ENCODE measurements at places on chromosomes 12 and 14. TPM values are rescaled to one million over a fixed set of nuclear protein-coding genes. Genes with fewer than 3 reads are reported as not detected.

GRCh38 chr12:18905134-18905533 lies 167.2 kb downstream of the CAPZA3 start:
- H3K27me3 ChIP-seq = no peaks in the 10 kb centered on the region
- no peaks in the 10 kb centered on the region for H3K4me1 ChIP-seq
- DNase-seq = no peak
- no peaks in the 10 kb centered on the region for H3K36me3 ChIP-seq
- no peak overlapping the region for H3K4me3 ChIP-seq

DNA sequence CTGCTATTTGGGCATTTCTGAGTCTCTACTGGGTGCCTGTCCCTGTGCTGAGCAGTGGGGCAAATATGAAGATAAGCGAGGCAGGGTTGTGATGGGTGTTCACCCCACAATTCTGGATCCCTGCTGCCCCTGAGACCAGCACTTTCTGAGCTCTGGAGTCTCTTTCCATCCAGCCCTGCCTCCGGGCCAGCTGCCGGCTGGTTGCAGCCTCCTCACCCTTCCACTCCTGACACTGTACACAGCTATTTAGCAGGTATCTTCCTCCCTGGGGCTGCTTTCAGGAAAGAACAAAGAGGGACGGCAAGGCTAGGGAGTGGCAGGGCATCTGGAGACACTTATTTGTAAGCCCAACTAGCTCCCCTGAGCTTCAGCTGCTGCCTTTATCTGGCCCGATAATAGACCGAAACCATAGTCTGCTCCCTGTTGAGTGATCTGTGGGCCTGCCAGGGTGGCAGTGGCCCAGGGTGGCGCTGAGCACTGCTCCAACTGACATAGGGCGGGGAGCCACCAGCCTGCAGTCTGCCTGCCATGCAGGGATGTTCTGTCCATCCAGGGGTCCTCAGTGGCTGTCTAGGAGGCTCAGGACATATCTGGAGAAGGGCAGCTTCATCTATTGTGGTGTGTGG lies 7.6 kb upstream of the KRT80 start:
- no peak overlapping the region for H3K4me3 ChIP-seq
- H3K27ac ChIP-seq = no peak overlapping the region
- H3K27me3 ChIP-seq = no peaks in the 10 kb centered on the region
- H3K36me3 ChIP-seq = no peaks in the 10 kb centered on the region
- peaks cover 36% of the 10 kb centered on the region for H3K4me1 ChIP-seq
- DNase-seq = no peak

DNA sequence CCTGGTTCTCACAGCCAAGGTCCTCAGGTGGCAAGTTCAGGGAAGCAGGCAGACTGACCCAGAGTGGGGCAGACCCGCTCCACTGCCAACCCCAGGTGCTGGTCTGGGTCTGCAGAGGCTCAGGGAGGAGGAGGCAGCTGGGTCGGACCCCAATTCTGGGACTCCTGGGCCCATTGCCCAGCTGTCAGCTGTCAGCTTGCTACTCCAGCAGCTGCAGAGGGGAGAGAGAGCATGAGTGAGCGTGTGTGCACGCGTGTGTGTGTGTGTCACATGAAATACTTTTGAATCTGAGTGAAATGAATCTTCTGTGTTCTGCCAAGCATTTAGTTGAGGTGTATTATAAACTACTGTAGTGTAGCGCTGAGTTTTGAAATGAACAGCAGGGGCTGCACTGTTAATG lies 30.8 kb downstream of the XRCC3 start:
- H3K27ac ChIP-seq = no peak overlapping the region
- H3K4me1 ChIP-seq = no peaks in the 10 kb centered on the region
- no peaks in the 10 kb centered on the region for H3K27me3 ChIP-seq
- DNase-seq = no peak

DNA sequence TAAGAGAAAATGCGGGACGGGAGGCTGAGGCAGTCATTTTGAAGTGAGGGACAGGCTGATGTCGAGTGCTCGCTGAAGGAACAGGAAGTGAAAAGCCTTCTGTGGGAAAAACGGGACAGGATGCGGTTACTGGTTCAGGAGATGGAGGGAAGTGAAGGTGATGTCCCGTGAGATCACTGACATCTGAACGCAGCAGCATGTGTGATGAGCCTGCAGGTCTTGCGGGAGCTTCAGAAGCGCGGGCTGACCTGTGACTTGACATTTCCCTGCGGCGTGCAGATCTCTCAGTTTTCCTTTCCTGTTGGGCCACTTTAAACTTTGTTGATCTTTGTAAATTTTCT lies 77.8 kb downstream of the DDX51 start:
- no peak overlapping the region for H3K27ac ChIP-seq
- H3K36me3 ChIP-seq = no peaks in the 10 kb centered on the region
- no peak for DNase-seq
- no peak overlapping the region for H3K4me3 ChIP-seq

The GYS2 gene
- total RNA-seq = not detected

The SOAT2 gene
- not detected for total RNA-seq

Data from neural progenitor cell (in vitro differentiated cells).